Amygdala (tissue), 56 donors: ENCODE measurements at places on chromosomes 7 and 10.
A peak's percentile ranks its signal among the peaks of the same experiment; 100 is the strongest.

DNA sequence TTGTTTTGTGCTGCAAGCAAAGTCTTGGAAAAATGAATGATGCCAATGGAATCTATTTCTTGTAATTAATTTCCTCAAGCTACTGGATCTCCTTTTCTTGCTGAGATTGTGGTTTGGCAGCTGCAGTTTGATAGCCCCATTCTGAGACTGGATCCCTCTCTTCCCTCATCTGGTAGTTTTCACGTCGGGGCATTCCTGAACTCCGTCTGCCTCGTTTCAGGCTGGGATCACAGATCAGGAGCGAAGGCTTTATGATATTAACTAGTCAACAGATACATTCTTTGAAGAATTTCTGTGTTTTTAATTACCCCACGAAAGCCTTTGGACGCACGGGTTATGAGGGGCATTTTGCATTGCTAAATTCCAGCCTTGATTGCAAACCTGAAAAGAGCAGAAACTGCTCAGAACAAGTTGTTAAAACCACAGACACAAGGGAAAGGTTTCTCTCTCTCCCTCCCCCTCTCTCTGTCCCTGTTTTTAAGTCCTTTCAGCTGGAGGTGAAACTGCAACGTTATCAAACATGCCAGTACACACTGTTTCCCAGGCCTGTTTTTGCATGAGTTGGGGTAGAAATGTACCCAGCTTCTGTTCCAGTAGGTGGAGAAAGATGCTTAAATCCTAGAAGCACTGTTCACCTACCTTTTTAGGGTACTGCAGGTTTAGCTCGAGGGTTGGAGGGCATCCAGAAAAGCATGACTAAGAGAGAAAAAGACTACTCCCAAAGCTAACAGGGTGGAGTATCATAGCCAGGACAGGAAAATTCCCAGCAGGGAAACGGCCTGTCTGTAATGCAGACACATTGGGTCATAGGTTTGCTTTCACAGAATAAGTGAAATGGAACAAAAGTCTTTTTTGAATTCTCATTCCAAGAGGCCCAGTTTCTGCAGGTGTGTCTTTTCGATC, 124.3 kb downstream of the CUX1 start:
- DNase-seq = no peak

- no peak for DNase-seq
These were observed 514.5 kb upstream of the TPK1 start for GRCh38 chr7:145350334-145350733.

DNA sequence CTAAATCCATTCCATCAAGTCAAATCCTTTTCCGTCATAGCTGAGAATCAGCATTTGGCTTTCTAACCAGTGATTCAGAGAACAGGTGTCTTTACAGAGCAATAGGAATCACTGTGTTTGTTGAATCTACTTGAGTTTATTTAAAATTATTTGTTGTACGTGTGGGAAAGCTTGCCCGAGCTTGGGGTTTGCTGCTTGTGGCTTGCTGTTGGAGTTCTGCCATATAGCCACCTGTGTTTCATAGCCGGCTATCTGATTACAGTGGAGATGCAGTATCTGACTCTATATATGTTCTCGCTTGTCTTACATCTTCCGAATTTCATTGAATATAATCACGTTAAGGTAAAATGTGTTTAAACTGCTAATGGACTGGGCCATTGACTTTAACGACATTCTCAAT, 274.3 kb upstream of the MKI67 start:
- DNase-seq = no peak

DNA sequence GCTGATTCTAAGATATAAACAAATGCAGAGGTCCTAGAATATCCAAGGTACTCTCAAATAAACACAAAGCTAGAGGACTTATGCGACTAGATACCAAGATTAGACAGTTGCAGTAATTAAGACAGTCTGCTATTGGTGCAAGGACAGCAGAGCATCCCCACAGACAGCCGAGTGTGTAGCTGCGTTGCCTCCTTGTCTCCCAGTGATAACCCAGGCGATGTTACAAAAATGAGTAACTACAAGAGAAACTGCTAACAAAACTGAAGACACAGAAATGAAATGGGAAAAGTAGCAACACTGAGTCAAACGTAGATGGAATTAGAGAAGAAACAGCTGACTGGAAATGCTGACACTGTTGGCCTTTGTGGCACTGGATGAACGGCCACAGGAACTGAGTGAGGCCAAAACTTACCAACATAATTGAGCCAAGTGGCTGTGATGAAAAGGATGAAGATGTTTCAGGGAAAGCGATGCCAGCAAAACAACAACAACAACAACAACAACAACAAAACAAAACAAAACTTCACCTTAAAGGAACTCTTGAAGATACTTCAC, 54.3 kb downstream of the BAIAP2L1 start:
- no peak for DNase-seq

DNA sequence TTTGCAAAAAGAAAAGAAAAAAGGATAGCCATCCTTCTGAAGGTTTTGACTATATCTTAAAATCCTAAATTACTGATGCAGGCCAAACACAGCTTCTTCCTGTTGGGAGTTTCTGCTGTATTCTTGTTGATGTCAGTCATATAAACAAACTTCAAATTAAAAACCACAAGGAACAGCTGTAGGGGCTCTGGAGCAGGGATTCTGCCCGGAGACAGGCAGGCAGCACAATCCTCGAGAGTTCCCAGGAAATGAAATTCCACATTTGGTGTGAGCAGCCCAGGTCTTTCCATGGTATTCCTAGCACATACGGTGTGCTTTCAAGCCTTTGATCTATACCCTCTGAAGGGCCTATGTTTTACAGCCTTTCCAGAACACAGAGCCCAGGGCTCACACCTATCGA, 43.2 kb downstream of the INSYN2A start:
- no peak for DNase-seq

DNA sequence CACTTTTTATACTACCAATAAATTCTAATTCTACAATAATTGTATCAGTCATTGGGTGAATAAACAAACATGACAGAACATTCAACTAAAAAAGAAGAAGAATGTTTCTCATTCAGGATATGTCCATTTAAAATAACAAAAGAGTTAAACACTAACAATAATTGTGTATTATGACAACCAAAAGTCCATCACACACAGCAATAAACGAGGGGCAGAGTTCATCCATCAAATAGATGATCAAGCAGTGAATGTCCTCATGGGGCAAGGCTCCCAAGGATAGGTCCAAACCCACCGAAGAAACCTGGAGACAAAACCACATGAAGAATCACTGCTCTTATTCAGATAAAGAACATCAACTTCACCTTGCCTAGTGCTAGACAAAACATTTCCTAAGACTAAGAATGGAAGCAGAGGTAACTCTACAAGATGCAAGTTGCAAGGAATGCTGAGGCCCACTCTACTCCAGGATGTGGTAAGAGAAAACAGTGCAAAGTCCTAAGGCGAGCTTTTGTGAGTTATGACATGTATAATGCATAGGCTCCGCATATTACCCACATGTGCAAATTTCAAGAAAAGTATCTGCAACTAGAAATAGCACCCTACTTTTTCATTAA, 115.1 kb downstream of the PARD3 start:
- DNase-seq = no peak

- no peak for DNase-seq
These were observed 992.3 kb downstream of the KCNMA1 start for GRCh38 chr10:76645341-76645740.

DNA sequence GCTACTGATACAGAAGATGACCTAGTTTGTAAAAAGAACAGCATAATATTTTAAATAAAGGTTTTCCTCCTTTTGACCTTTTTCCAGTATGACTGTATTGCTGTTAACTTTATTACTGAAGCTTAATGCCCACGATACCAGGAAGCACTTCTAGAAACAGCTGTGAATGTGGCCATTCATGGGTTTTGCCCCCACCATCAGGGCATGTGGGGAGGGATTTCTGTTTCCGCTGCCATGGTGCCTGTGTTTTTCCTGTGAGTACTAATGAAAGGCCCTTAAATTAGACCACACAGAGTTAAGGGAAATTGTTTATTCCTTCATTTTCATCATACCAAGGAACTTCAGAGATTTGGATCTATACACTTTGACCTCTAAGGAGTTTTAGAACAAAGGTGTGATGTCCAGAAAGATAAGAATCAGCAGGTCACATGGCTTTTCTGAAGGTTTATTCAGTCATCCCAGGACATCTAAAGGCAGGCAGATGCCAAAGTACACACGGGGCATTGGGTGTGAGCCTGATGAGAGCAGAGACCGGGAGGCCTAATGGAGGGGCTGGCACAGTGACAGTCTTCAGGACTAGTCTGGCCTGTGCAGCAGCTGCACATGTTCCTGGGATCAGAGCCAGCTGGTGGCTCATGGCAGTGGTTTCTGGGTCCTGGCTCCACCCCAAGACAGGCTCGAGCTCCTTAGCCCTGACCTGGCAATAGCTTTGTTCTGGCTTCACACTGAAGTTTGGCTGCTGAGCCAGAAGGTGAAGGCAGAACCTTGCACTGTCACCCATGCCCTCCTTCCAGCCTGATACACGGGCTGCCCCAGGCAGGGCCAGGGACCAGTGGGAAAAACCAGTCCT, 190.9 kb downstream of the REEP3 start:
- DNase-seq = peak; percentile 79

DNA sequence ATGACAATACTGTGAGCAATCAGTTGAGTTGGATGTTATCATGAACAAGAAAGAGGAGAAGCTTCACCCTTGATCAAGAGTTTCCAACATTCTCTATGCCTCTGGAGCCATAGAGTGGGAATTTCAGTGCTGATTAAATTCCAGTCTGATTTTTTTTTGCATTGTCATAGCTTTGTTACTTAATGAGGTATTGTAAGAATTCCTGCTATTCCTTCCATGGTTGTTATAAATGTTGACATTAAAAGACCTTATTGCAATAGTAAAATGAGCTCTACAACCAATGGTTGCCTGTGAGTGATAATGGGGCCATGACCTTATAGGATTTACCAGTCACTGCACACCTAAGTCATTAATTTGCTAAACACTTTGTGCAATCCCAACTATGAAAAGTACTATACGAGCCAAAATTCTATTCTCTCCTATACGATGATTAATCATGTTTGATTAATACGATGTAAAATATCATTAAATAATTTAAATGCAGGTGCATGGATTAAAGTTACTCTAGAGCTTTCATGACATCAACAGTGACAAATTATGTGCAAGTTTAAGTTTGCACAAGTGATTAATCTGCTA, 353.2 kb upstream of the KLF6 start:
- no peak for DNase-seq
